Thoracic aorta (tissue), 2 donors: ENCODE measurements at places on chromosomes 6 and 20. TPM values are rescaled to one million over a fixed set of nuclear protein-coding genes. Genes with fewer than 3 reads are reported as not detected.

DNA sequence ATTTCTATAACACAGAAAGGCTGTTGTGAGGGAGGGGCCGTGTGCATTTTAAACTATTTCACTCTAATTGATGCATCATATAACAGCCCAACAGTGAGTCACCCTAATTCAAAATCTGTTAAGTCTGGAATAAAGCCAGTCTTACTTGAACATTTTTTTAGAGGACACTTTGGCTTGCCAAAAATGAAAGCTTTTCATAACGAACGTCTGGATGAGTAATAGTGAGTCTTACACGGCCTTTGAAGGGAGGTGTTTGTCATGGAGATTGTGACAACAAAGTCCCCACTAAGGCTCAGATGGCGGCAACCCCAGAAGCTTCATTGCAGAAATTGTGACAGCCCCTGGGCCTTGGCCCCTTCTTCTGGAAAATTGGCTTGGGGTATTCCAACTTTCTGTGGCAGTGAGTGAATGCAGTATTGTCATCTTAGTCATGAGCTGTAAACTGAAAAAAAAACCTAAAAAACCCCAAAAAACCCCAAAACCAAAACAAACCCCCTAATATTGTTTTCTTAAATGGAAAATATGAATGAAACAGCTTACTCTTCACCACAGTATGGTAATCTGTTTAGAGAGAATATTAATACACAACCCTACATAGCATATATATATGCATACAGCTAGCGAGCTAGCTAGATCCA, 92.6 kb upstream of the CLDN20 start:
- peak; percentile 37 for DNase-seq

DNA sequence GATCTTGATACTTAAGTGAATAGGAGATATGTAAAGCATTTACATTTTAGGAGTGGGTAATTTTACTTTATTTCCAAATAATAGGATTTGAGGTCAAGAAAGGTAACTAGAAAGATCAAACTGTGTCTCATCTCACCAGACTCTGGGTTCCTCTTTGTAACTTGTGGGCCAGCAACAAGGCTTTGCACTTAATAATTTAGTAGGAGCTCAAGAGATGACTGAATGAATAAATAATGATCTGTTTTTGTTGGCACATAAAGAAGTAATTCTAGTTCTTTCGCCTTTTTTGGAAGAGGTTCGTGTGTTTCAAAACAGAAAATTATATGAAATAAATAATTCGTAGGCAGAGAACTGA, 67.4 kb upstream of the FABP7 start:
- no peak for DNase-seq

DNA sequence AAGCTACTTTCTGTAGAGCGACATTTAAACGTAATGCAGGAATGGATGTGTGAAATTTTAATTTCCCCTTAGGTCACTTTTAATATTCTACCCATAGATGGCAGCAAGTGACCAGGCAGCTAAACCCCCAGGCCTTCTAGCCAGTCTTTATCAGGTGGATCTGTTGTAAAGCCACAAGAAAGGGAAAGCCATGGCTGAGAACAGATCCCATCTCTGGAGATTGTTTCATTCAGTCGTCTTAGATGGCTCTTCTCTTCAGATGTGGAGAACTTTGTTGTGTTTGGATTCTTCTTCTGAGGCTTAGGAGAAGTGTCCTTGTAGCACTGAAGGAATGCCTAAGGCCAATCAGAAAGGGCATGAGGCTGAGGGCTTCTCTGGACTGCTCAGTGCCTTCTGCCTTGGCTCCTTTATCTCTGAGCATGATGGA, 15.8 kb upstream of the RNF182 start:
- no peak for DNase-seq

DNA sequence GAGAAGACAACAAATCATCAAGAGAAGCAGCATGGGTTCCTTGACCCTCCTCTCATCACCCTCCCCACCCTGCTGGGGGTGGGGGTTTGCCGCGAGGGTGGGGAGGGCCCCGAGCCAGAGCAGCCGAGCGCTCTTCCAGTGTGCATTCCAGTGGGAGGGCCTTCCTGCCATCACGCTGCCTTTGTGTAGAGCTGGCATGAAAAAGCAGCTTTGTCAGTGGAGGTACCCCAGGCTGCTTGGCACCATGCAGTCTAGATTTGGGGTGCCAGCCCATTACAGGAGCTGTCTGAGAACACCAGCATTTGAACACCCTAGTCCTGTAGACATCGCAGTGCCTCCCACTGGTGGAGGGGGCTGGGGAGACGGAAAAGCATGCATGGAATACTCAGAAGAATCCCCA, 12.2 kb downstream of the BAK1 start:
- DNase-seq = no peak

GRCh38 chr6:23170049-23170448, 600.7 kb downstream of the HDGFL1 start:
- no peak for DNase-seq

DNA sequence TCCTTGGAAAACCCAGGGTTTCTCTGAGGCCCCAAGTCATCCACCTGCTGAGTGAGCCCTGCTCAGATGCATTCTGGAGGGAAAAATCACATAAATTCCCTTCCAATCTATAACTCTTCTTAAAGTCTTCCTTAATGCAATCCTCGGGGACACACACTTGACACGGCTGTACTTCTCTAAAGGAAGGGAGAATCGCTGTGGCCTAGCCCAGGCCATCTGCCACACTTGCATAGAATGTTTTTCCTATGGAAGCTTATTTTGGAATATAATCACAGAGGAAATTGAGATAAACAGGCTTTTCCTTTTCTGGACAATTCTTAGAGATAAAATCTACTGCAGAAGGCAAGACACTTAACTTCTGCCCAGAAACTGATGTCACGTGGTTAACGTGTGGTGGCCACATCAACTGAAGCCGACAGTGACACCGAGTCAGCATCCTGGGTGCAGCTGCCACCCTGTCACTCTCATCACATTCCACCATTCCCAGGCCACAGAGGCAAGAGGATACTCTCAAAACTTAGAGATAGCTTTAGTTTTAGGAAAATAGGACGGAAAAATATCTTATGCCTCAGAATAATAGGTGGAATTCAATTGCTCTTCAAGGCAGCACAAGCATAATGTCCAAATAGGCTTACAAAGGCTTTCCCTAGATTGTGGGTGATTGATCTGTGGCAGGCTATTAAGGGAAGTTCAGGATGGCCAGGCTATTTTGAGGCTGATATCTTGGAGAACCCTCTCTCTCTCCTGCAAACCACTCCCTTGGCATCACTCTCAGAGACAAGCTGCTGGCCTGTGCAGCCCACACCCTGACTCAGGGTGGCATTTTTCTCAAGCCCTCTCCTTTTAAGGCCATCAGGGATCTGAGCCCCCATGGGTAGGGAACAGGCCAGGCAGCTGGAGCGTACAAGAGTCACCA, 29.6 kb downstream of the PSMB1 start:
- no peak for DNase-seq

DNA sequence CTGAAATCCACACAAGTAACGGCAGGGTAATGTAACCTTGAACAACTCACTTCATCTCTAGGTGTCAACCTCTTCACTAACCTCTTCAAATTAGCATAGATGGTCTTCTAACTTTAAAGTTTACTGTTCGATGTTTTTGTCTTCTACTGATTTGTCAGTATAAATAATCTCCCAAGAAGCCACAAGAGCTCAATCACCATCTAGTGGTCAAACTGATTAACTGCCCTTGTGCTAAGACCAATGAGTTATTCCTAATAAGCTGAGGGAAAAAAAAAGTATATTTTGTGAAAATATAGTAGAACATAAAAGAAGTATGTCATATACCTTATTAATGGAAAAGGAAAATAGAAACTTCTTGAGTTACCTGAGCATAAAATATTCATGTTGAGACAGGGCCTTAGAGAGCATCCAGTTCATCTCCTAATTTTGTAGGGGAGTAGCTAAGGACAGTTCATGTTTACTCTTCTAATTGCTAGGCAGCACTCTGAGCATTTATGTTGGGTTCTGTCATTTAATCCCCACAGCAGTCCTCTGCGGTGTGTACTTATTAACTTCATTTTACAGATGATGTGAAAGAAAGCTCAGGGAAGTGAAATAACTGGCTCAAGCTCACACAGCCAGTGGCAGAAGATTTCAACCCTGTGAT, 317.1 kb downstream of the ESR1 start:
- DNase-seq = no peak

DNA sequence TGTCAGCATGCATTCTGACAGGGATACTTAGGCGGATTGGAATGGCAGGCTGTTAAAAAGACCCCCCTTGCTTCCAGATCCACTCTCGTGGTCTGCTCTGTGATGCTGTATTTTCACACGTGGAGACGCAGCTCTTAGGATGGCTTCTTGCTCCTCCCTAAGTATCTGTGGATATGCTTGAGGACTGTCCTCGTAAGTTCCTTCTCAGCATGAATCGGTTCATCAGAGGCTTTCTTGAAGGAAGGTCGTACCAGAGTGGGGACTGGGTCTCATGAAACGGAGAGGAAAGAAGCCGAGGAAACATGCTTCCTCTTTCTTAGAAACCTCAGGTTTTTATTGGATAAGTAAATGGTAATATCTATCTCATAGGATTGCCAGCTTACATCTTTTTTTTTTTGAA, 220.4 kb downstream of the FARS2 start:
- no peak for DNase-seq

DNA sequence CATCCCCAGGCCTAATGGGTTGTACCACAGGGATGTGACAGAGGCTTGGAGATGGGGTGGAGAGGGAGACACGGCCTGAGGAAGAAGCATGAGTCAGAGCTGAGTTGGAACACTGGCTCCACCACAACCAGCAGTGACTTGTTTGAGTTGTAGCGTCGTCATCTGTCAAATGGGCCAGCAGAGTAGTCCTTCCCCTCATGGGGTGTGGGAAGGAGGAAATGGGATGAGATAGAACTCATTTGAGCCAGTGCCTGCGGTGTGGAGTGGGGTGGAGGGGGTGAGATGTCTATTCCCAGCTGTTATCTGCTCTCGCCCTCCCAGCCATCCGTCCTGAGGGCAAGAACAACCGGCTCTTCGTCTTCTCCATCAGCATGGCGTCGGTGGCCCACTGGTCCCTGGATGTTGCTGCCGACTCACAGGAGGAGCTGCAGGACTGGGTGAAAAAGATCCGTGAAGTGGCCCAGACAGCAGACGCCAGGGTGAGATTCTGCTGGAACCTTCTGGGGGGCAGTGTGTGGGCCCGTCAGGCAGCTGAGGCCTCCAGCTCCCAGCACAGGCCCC, 32.5 kb downstream of the PLCG1 start:
- DNase-seq = no peak

The CABLES2 gene
- total RNA-seq = 9.2 TPM

The GNAS-AS1 gene
- total RNA-seq = 0.21 TPM
